ENCODE measurements at places on chromosomes 1 and 21.

DNA sequence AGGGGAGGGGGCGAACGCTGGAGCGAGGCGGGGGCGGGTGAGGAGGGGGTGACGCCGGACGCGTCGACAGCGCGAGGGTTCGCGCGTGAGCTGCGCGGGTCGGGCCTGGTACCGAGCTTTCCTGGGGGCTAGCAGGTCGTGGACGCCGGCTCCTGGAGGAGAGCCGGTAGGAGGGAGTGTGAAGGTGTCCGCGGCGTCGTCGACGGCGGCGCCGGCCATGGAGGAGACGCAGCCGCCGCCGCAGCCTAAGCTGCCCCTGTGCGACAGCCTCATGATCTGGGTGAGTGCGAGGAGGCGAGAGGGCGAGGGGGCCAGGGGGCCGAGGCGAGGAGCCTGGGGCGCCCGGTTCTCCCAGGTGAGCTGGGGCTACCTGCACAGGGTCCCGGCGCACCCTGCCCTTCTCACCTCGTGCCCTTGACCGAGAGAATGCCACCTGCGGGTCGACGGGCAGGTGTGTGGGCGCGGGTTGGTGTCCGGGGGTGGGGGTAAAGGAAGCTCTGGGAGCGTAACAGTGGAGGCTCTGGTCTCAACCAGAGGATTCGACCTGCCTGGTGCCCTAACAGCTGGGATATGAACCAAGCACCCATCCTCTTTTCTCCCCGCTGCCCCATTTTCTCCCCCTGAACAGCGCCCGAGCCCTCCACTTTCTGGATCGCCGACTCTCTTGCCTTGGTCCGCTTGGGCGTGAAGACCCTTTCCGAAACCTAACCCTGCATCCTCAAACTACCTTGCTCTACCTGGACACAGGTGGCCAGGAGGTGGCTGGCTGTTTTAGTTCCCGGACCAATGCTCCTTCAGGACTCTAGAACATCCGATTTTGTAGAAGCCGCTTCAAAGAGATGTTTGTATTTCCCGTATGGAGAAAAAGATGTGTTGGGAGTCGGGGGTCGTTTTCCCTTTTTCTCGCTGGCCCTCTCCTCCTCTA, at the start of gene HOOK1:
TSS of gene HOOK1 (plus strand) at position 49 of the 925 bp plus-strand sequence. CDS start at position 218, 169 bp downstream.
- DNase-seq: no peak

DNA sequence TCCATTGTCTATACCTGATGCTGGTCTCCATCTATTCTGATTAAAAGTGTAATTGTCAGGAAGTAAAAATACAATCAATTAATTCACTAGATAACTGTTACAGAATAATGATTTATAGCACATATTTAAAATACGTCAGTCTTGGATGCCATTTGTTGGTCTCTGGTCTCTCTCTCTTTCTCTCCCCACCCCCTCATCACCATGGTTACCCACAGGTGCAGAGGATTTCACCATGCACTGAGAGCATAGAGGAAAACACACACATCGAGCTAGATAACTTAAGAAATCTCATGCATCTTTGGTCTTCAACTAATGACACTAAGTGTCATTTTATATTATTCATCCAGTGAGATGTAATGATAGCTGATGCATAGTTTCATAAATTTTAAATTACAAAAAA, 33.4 kb downstream of the LRRC53 start:
- no peak for DNase-seq

DNA sequence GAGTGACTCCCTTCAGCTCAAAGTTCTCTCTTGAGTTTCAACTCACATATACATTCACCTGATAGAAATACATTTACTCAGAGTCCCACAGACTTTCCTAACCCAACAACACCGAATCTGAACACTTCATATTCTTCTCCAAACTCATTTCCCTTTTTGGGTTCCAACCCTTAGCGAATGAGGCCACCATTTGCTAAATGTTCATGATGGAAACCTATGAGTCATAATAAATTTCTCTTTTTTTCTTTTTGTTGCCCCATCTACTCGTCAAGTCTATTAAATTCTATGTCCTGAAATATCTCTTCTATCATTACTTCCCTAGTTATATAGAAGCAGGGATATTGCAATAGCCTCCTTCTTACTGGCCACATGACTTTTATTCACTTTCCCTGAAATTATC, 100.1 kb downstream of the HLX start:
- DNase-seq: no peak

- DNase-seq: no peak
These were observed 381.6 kb downstream of the SIPA1L2 start for GRCh38 chr1:232248276-232248820.

DNA sequence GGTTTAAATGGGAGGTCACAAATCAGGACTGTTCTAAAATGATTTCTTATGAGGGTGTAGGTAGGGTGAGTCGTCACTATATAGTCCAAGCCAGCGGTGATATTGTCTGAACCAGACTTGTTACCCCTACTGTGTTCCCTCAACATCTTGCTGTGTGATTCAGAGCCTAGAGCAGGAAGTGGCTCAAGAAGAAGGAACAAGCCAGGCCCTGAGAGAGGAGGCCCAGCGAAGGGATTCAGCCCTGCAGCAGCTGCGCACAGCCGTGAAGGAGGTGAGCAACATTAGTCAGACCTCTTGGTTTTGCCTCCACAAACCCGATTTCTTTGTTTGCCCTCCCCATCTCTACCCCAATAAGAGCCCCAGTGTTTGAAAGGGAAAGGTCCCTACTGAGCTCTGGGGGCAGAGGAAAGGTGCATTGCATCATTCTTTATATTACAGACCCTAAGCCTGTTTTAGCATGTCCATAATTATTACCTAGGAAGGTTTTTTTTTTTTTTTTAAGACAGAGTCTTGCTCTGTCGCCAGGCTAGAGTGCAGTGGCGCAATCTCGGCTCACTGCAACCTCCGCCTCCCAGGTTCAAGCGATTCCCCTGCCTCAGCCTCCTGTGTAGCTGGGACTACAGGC, 5.0 kb upstream of the SH3BGRL3 start:
- no peak for DNase-seq

- no peak for DNase-seq
These were observed 361.5 kb upstream of the ADGRL2 start for GRCh38 chr1:81439046-81439823.

GRCh38 chr1:24898152-24898908, 31.7 kb downstream of the RUNX3 start:
- DNase-seq: no peak

- no peak for DNase-seq
These were observed 1.1 kb downstream of the CHML start for GRCh38 chr1:241638909-241639622.

DNA sequence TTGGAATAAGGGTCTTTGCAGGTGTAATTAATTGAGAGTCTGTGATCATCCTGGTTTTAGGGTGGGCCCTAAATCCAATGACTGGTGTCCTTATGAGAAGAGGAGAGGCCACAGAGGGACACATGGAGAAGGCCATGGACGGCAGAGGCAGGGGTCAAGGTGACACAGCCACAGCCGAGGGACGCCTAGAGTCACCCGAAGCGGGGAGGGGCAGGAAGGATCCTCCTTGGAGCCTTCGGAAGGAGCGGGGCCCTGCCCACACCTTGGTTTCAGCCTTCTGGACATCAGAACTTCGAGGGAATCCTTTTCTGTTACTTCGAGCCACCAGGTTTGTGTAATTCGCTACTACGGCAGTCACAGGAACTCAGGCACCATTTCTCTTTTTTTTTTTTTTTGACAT, 31.1 kb downstream of the RRP1 start:
- no peak for DNase-seq

- no peak for DNase-seq
These were observed 26.2 kb downstream of the ENAH start for GRCh38 chr1:225626698-225627097.

GRCh38 chr1:89890085-89890752, 69.4 kb downstream of the LRRC8D start:
- no peak for DNase-seq

- DNase-seq: no peak
These were observed 3.7 kb downstream of the DEDD start for GRCh38 chr1:161128591-161129420.

GRCh38 chr1:32334274-32334861, 1.7 kb downstream of the MARCKSL1 start:
- DNase-seq: no peak

GRCh38 chr1:175702079-175702795, 41.2 kb downstream of the TNR start:
- DNase-seq: no peak

DNA sequence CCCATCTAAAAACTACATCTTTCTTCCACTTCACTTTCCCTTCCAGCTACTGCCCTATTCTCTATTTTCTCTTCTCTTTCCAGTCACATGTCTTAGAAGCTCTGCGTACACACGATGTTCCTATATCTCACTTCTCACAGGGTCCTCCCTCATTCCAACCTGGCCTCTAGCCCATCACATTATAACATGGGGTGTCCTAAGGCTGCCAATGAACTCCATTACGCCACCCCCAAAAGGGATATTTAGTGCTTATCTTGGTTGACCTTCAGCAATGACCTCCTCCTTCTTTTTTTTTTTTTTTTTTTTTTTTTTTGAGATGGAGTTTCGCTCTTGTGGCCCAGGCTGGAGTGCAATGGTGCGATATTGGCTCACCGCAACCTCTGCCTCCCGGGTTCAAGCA, 38.2 kb upstream of the FAM89A start:
- DNase-seq: no peak

- no peak for DNase-seq
These were observed 89.4 kb upstream of the SPATA6 start for GRCh38 chr1:48561444-48561843.

- DNase-seq: no peak
These were observed 173.6 kb upstream of the IGSF21 start for GRCh38 chr1:17933971-17934370.

GRCh38 chr1:68378296-68379084, 71.3 kb downstream of the RPE65 start:
- no peak for DNase-seq

DNA sequence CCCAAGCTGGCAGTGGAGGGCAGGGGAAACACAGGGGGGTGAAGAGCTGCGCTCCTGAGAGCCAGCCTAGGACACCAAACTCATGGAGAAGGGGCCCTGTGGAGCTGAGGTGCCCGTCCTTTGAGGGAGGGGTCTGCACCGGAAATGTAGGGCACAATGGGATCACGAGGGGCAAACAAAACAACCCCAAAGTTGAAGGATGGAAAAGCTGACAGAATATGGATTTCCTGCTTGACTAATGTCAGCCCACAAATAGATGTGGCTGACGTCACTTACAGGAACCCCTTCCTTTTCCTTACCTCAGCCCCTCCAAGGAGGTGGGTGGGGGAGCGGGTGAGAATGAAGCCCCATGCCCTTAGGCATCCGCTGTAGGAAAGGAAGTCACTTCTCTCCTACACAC, 110.9 kb downstream of the KCNN3 start:
- DNase-seq: no peak

GRCh38 chr1:232378266-232379062, 251.5 kb downstream of the SIPA1L2 start:
- no peak for DNase-seq

GRCh38 chr1:166944186-166944967, 31.0 kb downstream of the ILDR2 start:
- DNase-seq: no peak

DNA sequence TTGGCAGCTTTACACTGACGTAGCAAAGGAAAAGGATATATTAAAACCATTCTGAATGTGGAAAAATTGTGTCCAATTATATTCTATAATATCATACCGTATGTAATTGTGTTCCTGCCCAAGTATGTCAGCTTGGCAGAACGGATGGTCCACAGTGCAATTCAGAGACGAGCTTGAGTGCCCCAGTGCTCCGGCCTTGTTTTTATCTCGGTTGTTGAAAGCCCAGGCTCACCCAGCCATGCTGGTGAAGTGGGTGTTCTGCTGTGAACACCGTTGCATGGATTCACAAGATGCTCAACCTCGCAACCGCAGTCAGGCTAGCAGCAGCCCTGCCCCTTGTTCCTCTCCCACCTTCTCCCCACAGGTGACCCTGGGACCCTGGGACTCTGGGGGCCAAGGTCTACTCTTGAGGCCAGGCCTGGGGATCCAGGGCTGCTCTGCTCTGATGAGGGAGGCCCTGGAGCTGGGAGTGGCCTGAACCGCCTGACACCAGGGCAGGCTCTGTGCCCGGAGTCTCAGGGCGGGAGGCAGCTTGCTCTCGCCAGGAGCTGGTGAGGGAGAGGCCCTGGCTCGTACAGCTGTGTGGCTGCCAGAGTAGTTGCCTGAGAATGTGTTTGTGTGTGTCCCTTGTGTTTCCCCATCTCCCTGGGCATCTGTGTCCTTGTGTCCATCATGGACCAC, 11.2 kb downstream of the PTPRF start:
- no peak for DNase-seq

GRCh38 chr1:56686169-56686568, 41.1 kb downstream of the PRKAA2 start:
- no peak for DNase-seq

- DNase-seq: no peak
These were observed 21.3 kb downstream of the PRDM15 start for GRCh38 chr21:41857771-41858300.

GRCh38 chr1:145991735-145992412, 4.5 kb downstream of the TXNIP start:
- DNase-seq: no peak

DNA sequence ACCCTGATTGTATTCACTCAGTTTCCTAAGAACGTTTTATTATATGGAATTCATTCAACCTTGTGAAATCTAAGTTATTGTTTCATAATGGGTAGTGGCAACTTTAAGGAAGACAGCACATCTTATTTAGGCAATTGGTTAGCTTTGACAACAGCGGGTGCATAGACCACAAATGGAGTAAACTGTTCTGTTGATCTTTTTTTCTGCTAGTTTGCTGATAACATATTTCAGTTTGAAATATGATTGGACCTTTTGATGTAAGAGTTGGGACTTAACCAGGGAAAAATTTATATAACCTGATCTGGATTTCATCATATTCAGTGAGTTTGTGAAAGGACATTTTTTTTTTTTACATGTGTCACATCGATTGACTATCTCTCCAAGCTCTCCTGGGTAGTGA, 151.7 kb downstream of the HLX start:
- DNase-seq: no peak

GRCh38 chr1:98210064-98210463, 289.2 kb upstream of the DPYD start:
- DNase-seq: peak; percentile 3

Data from epithelial cell of proximal tubule (primary cell).